ENCODE measurements at places on chromosomes 2 and 18. TPM values are rescaled to one million over a fixed set of nuclear protein-coding genes. Genes with fewer than 3 reads are reported as not detected.

GRB14 gene
- 2.3 TPM for total RNA-seq

ASTL gene
- total RNA-seq, result not detected

UGT1A9 gene
- under 0.01 TPM for total RNA-seq

DNA sequence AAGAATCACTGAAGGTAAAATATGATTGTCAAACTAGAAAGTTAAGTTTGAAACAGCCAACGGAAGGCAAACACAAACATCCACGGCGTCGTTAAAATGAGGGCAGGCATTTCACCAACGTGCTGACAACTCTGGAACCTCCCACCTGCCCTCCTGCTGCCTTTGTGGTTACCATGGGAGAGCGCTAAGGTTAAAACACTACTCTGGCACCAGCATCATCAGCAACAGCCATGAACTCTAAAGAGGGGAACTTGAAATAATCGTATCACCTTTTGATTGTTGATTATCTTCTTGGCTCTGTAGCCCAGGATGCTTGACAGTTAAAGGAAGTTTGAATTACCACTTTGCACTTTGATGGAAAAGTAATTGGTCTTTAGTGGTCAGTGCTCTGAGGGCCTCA is 34.7 kb downstream of the CYB5A start:
- no peak for DNase-seq

DNA sequence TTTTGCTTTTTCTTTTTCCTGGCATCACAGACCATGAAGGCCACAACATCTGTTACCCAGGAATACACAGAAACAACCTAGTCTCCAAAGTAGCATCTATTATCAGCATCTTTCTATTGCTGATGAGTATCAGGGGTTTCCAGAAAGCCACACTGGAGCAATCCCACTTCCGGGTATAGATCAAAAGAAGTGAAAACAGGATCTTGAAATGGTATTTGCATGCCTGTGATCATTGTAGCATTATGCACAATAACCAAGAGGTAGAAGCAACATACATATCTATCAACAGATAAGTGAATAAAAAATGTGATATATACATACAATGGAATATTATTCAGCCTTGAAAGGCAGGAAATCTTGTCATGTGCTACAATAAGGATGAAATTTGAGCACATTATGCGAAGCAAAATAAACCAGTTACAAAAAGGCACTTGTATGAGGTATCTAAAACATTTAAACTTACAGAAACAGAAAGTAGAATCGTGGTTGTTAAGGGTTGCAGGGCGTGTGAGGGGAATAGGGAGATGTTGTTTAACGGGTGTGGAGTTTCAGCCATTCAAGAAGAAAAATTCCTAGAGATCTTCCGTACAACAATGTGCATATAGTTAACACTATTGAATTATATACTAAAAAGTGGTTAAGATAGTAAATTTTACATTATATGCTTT is 115.1 kb downstream of the KCNE4 start:
- DNase-seq, result no peak

Data from dermis blood vessel endothelial cell (primary cell).